ENCODE measurements at places on chromosomes 6 and 20. TPM values are rescaled to one million over a fixed set of nuclear protein-coding genes. Genes with fewer than 3 reads are reported as not detected.

The MICA gene
- total RNA-seq: 6.8 TPM

The RRAGD gene
- 63.8 TPM for total RNA-seq

- no peak for DNase-seq
Measured at GRCh38 chr20:23536328-23536974, 31.8 kb downstream of the CST9L start.

DNA sequence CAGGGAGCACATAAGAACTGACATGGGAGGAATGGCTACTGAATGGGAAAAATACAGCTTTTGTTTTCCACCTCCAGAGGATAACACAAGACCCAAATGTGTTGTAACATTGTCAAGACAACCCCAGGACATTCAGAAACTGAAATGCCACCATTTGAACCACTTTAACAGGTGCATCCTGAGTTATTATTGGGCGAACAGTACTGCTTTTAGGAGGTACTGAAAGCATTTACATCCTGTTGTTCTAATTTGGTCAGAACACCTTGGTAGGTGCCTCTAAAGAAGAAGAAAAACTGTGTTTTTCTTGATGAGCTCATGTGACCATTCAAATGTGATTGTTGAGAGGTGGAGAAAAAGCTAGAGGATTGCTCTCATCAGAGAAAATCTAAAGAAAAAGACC is 6.4 kb upstream of the TXNDC5 start:
- no peak for DNase-seq

The PCMTD2 gene
- total RNA-seq: 31.0 TPM

- DNase-seq: peak; percentile 85
Measured at GRCh38 chr20:266596-267562, 9.4 kb downstream of the DEFB132 start.

DNA sequence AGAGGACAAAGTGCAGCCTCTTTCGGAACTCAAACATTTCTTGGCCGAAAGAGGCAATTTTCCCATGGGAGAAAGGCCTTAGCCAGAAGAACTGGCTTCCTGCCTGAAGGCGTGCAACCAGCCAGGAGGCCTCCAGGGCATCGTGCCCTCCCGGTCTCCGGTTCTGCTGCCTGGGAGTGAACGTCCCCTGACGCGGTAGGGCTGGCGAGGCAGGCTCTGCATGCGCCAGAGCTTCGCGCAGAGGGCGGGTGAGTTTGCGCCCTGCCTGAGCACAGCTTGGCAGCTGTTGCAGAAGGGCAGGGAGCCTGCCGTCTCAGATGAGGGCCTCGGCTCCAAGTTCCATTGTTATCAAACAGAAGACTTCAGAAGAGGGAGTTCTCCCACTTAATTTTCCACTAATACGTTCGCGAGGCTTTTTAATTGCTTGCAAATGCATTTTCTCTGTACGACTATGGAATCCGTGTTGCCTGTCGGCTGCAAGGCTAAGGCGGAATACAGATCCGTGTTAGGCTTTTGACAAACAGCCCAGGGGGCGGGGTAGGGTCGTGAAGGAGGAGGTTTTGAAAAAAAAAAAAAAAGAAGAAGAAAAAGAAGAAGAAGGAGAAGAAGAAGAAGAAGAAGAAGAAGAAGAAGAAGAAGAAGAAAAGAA is 5.5 kb upstream of the TFAP2D start:
- DNase-seq: no peak

DNA sequence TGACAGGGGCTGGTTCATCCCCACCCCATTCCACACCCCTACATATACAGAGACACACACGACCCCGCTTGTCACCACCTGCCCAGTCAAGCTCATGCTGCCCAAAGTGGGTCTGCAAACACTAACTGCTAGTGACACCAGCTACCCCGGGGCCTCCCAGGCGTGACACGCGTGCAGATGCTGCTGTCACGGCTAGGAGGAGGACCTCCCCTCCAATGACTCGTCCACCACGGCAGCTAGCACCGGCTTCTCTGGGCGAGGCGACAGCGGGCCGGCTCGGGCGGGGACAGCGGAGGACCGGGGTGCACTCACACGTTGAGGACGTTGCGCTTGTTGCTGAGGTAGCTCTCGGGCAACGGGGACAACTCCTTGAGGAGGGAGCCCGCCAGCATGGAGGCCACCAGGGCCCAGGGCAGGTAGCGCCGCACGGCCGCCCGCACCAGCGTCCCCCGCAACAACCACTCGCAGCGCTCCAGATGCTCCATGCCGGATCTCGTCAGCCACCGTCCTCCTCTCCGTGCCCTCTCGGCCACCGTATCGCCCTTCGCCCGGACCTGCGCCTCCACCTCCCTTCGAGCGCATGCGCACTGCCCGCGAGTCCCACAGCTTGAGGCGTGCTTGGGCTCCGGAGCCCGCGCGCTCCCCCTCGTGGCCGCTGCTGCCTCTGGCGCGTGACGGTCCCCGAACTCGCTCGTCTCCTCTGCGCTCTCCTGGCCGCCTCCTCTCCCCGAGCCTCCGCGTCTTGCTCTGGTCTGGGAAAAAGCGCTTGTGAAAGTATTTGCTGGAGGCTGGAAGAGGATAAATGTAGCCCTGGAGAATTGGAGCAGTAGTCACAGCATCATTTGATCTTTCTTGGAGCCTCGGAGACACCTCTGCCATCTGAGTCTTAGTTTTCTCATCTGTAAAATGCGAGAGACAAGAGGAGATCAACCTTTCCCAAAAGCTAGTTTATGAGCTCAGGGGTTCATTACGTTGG is at the start of gene FITM2:
TSS of gene FITM2 (minus strand) at position 539 of the 976 bp plus-strand sequence. CDS start at position 485, 54 bp downstream.
- peak; percentile 99 for DNase-seq
